Activated naive CD8-positive, alpha-beta T cell treated with anti-CD3 and anti-CD28 coated beads, Interleukin-2, amount 50 U/mL, for 24 hours (primary cell): ENCODE measurements at places on chromosomes 5 and 9.

DNA sequence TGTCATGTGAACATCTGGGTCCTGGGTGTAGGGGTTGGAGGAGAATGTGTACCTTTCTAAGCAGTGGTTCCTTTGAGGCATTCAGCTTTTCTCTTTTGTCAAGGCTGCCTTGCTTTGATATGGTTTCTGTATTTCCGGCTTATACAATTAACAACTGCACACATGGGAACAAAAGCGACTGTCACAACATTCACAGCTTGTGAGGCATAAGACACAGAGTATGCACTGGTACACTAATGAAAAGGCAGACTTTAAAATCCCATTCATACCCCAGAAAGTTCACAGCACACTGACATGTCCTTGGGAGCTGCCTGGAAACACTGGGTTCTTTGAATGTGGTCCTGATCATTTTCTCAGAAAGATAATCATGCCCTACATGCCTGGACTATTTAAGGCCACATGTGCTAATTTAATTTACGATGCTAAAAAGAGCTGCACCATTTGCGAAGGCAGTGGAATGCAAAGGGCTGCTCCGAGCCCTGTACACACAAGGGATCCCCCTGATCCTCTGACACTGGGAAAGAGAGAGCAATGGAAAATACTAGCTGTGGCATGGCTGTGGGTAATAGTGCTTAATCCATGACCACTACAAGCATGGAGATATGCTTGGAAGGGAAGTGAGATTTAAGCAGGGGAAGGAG is 131.8 kb downstream of the EFNA5 start:
- no peak for DNase-seq

GRCh38 chr5:73960023-73960422 is 334.0 kb downstream of the ARHGEF28 start:
- no peak for DNase-seq

DNA sequence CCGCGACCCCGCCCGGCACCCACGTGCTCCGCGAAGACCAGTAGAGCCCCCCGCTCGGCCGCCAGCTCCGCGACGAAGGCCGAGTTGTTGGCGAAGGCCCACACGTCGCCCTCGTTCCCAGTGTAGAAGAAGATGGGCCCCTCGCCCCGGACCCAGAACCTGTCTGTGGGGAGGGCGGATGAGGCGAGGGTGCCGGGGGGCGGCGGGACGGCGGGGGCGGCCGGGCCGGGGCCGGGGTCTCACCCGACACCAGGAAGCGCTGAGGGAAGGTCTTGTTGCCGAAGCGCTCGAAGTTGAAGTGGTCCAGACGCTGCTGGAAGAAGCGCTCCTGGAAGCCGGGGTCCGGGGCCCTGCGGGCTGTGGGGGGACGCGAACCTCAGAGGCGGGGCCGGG is 317 bp downstream of the DPP7 start:
- no peak for DNase-seq

DNA sequence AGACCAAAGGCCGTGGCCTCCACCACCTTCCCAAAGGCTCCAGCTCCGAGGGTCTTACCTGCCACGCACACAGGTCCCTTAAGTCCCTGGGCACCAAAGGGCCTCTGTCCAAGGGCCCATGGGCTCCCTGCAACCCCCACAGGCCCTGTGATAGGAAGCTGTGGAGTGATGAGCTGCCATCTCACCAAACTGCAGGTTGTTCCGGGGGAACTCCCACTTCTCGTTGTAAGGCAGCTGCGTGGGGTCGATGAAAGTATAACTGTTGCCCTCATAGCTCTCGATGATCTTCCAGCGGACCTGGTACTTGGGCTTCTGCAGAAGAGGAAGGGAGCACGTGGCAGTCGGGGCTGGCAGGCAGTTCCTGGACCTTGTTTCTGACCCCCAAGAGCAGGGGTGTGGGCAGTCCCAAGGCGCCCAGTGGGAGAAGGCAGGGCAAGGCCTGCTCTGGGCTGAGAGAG is 24.8 kb downstream of the CSF1R start:
- DNase-seq, result no peak

DNA sequence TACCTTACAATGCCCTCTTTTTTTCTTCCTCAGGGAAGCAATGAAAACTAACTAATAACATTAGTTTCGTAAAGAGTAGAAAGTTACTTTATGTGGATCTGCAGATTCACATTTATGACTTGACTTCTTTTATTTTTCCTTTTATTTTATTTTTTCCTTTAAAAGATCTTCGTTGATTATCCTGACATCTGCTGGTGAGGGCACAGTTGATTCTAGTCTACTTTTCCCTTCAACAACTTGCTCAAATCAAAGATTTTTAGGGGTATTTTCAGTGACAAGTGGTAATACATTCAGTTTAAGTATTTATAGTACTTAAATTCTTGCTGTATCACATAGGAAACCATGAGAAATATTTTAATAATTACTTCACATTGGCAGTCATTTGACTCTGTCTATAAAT is 4.9 kb downstream of the EDIL3 start:
- DNase-seq, result no peak

GRCh38 chr9:92820964-92821363 is 56.3 kb upstream of the BICD2 start:
- DNase-seq, result no peak

DNA sequence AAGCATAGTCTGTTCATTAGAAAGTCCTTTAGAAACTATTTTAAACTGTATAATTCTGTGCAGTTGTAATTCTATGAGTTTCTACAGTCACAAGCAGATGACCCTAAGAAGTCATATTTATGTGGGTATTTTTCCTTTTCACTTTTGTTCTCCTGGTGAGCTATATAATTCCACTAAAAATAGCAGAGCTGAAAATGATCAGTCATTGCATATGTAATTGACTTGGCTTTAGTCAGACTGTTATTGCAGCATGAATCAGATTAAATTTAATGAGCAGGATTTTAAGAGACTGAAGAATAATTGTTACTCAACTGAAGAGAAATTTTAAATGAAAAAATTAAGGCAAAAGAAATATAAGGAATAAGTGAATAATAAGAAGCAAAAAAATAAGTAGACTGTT is 108.5 kb downstream of the MTREX start:
- no peak for DNase-seq

DNA sequence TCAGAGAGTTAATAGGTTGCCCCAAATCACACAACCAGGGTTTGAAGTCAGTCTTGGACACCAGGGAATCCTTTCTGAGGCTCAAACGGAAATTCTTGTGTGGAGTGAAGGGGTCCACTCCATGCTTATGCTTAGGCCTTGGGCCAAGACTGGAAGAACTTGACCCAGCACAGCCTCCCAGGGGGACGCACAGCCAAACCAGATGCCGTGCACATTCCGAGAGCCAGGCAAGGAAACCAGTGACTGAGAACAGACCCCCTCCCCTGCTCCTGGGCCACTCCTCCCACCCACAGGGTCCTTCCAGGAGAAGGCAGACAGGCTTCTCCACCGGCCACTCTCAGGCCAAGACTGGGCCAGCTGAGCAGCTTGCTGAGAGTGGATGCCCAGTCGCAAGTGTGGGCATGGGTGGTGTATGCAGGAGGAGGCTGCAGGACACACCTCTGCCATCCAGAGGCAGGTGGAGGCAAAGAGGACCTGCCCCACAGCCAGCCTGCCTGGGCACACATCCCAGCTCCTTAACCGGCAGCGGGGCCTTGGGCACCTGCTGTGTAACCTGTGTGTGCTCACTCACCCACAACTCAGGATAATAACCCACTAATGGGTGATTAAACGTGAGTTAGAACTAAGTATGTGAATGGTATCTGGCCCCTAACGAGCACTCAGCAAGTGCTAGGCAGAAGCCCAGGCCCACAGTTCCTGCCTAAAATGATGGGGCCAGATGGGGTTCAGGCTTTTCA is 38.0 kb downstream of the NIPAL4 start:
- no peak for DNase-seq

GRCh38 chr5:158436271-158437065 is 577.5 kb upstream of the CLINT1 start:
- no peak for DNase-seq
